Progenitor cell of endocrine pancreas (in vitro differentiated cells): ENCODE measurements at places on chromosomes 1 and 21. TPM values are rescaled to one million over a fixed set of nuclear protein-coding genes. Genes with fewer than 3 reads are reported as not detected.

Gene C8A
- total RNA-seq, result 0.77 and 0.98 TPM in 2 replicates

DNA sequence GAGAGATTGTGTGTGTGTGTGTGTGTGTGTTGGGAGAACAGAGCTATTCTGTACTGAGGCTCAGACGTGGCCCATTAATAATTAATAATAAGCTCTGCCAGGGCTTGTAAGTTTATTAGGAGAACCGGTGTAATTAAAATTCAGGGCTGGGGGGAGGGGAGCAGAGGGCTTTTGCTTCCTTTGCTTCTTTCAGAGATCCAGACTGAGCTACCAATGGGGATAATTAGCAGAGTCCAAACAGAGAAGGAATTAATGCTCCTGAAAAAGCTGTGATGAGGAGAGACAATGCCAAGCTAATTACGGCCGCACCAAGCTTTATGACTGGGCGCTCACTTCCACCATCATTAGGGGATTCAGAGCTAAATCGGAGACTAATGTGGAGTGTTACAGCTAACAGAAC is 4.5 kb downstream of the SYT6 start:
- DNase-seq, result no peak

Gene ADAMTS1
- 11.6 and 12.7 TPM in 2 replicates for total RNA-seq

DNA sequence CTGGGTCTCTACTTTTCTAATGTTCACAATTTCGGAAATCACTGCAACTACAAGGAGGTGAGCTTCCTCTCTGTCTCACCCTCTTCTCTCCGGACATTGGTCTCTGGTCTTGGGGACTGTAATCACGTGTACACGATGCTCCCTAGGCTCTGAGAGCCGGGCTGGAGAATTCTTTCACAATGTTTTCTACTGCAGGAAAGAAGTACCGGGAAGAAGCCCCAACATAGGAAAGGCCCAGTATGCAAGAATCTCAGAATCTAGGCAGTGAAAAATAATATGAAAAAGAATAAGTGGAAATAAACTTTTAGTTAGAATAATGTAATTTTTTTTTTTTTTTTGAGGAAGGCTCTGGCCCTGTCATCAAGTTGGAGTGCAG is 13.5 kb upstream of the HJV start:
- DNase-seq, result no peak

DNA sequence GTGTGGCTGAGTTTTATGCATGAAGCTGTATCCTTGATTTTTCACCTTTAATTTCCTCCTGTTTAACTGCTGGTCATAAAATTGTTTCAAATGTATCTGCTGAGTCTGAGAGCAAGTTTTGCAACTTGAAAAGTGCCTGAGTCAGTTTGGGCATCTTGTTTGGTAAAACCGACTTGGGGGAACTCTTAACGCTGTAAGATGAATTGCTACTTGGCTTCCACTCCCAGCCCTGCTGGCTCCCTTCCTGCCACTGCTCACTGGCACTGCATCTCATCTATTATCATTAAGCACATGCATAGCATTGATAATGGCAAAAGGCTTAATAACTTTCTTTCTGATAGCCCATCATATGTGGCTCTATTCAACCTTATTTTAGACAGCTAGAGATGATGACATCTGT is 35.7 kb upstream of the FAM78B start:
- no peak for DNase-seq
